ENCODE measurements at places on chromosomes 2 and 18.
A peak's percentile ranks its signal among the peaks of the same experiment; 100 is the strongest.

DNA sequence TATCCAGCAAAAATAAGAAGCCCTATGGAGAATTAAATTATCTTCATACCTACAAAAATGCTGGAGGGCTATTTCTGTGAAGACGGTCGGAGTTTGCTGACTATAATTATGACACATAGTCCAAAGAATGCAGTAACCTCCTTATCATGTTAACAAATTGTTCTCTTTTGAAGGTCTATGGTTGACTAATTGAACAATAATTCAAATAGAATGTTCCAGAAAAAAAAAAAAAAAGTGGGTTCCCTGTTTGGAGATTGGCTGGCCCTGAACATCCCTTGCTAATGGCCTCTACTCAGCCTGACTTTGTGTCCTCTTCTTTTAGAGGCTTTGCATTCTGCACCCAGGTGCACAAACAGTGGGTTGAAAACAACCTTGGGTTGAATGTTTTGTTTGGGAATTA lies 82.8 kb upstream of the CCBE1 start:
- no peak for DNase-seq

DNA sequence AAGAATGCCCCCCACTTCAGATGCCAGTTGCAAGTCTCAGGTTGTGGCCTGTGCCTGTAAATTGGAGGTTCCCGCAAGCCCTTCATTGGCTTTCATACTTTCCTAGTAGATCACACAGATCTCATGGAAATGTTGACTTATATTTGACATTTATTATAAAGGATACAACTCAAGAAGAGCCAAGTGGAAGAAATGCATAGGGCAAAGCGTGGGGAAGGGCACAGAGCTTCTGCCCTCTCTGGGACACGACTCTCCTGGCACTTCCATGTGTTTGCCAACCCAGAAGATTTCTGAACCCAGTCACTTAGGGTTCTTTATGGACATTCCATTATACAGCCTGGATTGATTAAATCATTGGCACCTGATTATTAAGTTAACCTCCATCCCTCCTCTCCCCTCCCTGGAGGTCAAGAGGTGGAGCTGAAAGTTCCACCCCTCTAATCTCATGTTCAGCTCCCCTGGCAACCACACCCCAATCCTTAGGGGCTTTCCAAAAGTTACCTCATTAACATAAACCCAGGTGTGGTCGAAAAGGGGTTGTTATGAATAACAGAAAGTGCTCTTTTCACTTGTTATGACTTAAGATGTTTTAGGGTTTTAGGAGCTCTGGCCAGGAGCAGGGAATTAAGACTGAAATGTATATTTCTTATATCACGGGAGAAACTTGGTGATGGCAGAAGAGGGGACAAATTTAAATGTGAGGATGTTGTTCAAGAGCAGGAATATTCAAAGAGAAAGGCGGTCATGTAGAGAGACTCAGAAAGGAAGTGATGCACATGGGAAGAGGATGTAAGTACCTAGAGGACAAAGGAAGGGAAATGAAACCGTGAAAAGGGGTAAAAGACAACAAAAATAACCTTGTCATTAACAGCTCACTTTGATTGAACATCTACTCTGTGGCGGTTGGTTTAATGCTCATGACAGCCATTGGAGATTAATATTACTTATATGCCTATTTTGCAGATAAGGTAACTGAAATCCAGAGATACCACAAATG lies 31.8 kb downstream of the SP100 start:
- DNase-seq = no peak

GRCh38 chr18:24785019-24785418 lies 324.6 kb downstream of the HRH4 start:
- DNase-seq = no peak

DNA sequence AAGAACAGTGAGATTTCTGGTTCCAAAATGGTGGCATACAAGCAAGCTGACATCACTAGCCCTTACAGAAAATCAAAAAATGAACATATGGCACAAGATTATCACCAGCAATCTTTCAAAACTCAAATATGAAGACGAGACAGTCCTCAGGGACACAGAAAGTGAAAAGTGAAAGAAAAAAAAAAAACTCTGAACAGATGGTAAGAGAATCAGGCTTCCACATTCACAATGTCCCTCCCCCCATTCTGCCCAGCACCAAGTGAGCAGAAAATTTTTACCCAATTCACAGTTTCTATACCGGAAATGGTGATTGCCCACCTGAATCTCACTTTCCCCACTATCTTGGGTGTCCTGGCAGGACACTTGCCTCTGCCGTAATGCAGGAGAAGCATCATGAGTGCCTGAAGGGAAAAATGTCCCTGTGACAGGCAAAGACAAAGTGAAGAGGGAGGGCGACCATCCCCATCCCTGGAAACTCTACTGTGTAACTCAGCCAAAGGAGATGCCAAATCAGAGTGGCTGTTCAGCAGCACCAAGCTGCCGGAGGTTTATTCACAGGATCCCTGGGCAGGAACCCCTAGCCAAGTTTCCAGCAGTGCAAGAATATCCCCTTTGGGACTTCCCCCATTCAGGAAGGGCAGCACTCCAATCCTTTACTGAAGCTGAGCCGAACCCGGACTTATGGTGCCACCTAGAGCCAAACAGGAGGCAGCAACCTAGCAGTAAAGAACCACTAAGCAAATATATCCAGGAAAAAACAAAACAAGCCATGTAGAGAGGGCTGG lies 312.2 kb downstream of the LRATD1 start:
- DNase-seq = peak; percentile 68

DNA sequence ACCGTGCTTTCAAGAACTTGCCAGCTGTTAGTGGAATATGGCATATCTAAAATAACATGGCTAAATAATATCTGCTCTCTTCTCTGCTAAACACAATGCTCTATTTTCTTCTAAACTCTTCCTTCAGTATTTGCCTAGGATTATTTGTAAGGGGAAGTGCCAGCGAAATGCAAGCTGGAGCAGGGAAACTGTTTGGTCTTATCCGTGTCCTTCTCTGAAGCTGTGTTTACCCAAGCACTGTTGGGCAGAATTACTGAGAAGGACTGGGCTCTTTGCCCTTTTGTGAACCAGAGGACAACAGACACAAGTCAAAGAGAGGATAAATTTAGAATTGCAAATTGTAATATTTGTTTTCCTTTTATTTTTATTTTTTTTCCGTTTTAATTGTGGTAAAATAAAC lies 23.6 kb downstream of the CPO start:
- peak; percentile 30 for DNase-seq

- no peak for DNase-seq
Observed at GRCh38 chr2:47900857-47901256, 5.4 kb downstream of the FBXO11 start.

GRCh38 chr2:70580352-70580751 lies 26.7 kb upstream of the TGFA start:
- peak; percentile 54 for DNase-seq

DNA sequence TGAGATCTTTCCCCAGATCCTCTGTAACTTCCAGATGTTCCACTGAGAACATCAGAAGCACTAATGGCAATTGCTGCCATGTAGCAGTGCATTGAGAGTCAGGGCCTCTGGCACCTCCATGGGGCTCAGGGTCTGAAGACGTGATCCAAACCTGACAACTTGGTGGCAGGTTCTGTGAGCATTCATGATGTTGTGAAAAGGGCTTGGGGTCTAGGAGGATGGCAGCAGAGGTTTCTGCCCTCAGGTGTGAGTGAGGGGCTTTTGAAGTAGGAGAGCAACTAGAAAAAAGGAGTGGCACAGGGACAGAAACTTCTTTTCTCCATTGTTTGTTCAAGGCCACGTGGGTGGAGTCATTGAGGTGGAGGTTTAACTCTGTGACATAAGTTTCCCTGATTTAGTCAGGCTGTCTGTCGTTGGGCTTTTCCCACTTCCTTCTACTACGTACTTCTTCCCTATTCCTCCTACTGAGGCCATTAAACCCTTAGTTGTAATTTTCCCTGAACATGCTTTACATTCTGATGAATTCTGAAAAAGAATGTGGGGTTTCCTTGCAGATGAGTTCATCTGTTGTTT lies 13.1 kb downstream of the CFLAR start:
- peak; percentile 21 for DNase-seq

- DNase-seq = peak; percentile 24
Observed at GRCh38 chr2:8986327-8986976, 17.0 kb downstream of the MBOAT2 start.

DNA sequence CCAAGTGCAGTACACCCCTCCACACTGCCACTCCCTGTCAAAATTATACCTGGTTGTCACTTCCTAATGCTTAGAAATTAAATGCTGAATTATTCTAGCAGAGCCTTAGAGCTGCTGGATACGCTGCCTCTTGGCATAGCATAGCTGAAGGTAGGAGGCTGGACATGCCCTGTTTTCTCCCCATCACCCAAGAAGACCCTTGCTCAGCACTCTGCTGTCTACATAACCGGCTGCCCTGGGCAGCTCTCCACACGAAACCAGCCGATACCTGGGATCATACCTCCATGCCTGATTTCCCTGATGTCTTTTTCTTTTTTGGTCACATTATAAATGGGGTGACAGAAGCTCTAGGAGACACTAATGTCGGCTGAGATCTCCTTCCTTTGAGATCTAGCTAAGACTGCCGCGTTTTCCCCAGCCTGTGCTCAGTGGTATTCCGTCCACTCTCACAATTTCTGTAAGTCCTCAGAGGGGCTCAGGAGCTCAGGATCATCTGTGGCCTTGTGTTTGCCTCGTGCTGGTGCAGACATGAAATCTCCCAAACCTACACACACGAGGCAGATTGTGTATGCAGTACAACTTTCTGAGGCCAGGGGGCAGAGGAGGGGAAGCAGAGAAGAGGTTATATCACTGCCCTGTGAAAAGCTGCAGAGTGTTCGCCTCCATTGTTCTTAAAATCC lies 13.5 kb upstream of the ZAP70 start:
- DNase-seq = peak; percentile 87

GRCh38 chr2:196112418-196113034 lies 43.9 kb upstream of the DNAH7 start:
- DNase-seq = no peak

GRCh38 chr2:150946831-150947230 lies 314.8 kb downstream of the RBM43 start:
- no peak for DNase-seq

GRCh38 chr2:128177315-128177714 lies 86.3 kb downstream of the UGGT1 start:
- no peak for DNase-seq

- DNase-seq = no peak
Observed at GRCh38 chr2:212858496-212858895, 292.9 kb downstream of the IKZF2 start.

DNA sequence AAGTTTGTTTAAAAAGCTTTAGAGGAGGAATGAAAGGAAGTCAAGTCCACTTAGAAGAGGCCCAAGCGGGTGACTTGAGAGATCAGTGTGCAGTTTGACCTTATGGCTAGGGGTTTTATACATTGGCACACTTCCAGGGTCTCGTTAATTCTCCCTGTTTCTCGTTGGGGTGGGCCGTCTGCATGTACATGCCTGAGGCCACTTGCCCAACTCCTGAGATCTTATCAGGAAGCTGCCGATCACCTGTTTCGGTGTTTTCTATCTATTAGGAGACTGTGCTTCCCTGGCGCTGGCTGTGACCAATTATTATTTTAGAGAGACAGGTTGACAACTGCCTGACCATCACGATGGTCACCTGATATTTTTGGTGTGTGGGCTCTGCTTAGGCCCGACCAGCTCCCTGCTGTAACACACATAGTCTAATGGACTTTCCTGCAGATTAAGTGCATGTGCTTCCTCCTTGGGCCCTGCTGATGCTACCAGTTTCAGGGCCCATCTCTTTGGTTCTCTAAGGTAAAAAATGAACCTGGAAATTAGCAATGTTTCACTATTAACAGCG lies 31.0 kb upstream of the MSH6 start:
- no peak for DNase-seq

DNA sequence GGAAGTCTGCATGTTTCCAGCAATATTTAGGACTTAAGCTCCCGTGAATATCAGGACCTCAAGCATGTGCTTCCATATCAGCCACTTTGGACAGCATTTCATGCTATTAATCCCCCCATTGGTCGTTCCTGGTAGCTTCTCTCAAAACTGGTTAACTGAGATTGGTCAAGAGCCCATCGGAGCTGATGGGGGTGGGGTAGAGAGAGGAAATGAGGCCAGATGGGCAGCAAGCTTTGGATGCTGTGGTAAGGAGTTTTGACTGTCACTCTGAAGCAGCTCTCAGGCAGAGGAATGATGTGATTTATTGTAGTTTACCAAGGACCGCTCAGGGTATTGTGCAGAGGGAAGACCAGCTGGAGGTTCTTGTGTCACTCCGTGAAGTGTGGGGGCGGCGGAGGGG lies 81.8 kb downstream of the FAM168B start:
- DNase-seq = no peak

GRCh38 chr2:62565309-62565908 lies 59.4 kb upstream of the TMEM17 start:
- DNase-seq = peak; percentile 38

DNA sequence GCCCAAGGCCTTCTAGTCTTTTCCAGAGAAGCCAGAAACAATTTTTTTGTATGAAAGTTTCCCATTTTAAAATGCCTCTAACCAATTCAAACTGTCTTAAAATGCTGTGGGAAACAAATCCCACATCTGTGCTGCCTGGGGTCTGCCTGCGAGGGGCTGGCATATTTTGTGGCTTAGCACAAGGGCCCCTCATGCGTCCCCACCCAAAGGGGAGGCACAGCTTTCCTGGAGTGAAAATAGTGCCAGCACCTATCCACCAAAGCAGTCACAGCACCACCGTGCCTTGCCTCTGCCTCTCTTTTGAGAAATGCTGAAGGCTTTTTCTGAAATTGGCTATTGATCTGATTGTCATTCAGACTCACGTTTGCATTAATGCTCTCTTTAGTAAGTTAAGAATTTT lies 22.2 kb upstream of the GNAL start:
- no peak for DNase-seq

GRCh38 chr2:67666386-67667053 lies 269.4 kb downstream of the ETAA1 start:
- DNase-seq = no peak

DNA sequence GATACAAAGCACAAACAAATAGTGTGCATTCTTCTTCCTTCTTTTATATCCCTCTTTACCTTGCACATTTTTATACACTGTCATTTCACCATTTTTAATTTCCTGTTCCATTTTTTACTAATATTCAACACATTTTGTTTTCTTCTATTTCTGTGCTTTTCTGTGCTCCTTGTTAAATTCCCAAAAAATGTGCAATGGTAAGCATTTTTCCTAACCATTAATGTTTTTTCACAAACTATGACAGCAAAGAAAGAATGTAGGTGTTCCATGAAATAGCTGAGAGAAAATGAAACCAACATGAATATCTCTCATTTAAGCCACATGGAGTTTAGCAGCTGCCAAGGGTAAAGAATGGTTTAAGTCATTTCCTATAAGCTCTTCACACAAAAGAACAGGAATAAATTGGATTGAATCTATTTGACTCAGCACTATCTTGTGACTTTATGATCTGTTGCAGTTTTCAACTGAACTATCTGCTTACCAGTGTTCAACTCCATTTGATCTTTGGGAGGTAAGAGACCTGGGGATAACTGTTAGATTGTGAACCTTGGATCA lies 145.7 kb upstream of the CDH19 start:
- peak; percentile 18 for DNase-seq

DNA sequence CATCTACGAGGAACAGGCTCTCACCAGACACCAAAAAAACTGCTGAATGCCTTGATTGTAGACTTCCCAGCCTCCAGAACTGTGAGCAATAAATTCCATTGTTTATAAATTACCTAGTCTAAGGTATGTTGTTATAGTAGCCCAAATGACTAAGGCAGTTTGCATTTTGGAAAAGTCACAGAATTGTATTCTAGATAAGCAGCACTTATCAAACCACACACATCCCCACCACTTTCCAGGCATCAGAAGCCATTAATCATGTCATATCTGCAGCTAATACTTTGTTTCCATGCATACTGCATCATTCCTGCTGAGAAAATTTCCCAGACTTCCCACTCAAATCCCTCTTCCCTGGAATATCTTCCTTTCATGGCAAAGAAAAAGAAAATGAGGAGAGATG lies 187.2 kb downstream of the INO80D start:
- DNase-seq = no peak

- DNase-seq = no peak
Observed at GRCh38 chr2:11385216-11385615, 40.8 kb upstream of the ROCK2 start.

Data from DMS53 (cell line).